Astrocyte of the cerebellum (primary cell): ENCODE measurements at places on chromosomes 1 and 21.

- DNase-seq = peak; percentile 34
These were observed 46.9 kb downstream of the ARHGEF10L start for GRCh38 chr1:17586172-17586964.

GRCh38 chr1:244436336-244437085 is 15.2 kb downstream of the ADSS2 start:
- DNase-seq = no peak

- no peak for DNase-seq
These were observed 35.9 kb upstream of the SLC45A1 start for GRCh38 chr1:8281843-8282509.

GRCh38 chr1:234435620-234436019 is 43.4 kb downstream of the TARBP1 start:
- no peak for DNase-seq

GRCh38 chr1:22969304-22969709 is 3.4 kb downstream of the LACTBL1 start:
- DNase-seq = peak; percentile 51

GRCh38 chr1:183126000-183126366 is 60.1 kb upstream of the LAMC2 start:
- no peak for DNase-seq

DNA sequence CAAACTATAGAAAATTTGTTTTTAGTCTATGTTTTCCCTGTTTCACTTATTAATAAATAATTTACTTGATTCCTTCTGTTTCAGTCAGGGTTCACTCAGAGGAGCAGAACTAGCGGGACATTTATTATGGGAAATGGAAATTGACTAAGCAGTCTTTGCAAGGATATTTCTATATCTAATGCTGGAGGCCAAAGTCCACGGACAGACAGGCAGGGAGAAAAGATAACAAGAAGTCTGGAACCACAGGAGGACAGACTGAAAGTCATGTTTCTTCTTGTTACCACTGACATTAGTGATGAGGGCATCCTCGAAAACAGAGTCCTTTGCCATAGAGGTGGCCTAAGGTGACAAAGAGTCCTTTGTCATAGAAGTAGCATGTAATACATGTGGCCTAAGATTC is 744.5 kb upstream of the TMPRSS15 start:
- DNase-seq = no peak
